NCI-H2081 treated with DMSO at 0.1 percent for 48 hours (cell line): ENCODE measurements at places on chromosomes 2 and 18.

DNA sequence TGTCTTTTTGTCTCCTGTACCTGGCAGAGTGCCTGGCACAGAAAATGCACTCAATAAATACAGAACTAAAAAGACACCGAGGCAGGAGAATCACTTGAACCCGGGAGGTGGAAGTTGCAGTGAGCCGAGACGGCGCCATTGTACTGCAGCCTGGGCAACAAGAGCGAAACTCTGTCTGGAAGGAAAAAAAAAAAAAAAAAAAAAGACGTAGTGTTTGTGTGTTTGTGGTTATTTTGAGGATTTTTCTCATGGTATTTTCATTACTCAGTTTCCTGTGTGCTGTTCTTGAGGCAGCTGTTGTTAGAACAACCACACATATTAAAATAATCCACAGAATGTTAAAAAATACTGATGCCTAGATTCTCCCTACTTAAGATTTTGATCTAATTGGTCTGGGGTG is 519.2 kb upstream of the SPHKAP start:
- DNase-seq = no peak

- DNase-seq = no peak
Observed at GRCh38 chr2:34242763-34243123, 643.6 kb upstream of the FAM98A start.

GRCh38 chr2:120926463-120927264 is 191.0 kb downstream of the GLI2 start:
- no peak for DNase-seq

GRCh38 chr2:130796290-130796689 is 40.4 kb upstream of the ARHGEF4 start:
- no peak for DNase-seq

- DNase-seq = no peak
Observed at GRCh38 chr2:224657349-224657748, 58.8 kb downstream of the CCDC195 start.
